ENCODE measurements at places on chromosomes 12 and 14.

GRCh38 chr12:40559865-40560264, 132.4 kb upstream of the CNTN1 start:
- no peak for DNase-seq

DNA sequence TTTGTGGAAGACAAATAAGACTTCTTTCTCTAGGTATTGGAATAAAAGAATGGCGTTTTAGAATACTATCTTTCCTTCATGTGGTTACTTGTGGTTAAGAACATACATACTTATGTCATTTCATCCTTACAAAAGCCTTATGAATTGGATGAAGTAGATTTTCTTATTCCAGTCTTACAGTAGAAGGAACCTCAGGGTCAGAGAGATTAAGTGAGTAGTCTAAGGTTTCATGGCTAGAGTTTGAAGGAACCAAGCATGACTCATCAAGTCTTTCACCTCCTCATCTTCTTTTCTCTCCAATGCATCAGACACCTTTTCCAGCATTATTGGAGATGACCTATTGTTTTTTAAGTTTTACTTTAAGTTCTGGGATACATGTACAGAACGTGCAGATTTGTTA, 92.9 kb upstream of the NEDD1 start:
- DNase-seq, result no peak

- DNase-seq, result no peak
Measured at GRCh38 chr12:26198742-26199141, 3.4 kb downstream of the SSPN start.

GRCh38 chr12:4300883-4301282, 20.1 kb upstream of the TIGAR start:
- no peak for DNase-seq

- DNase-seq, result no peak
Measured at GRCh38 chr14:71209888-71210287, 302.6 kb downstream of the PCNX1 start.

DNA sequence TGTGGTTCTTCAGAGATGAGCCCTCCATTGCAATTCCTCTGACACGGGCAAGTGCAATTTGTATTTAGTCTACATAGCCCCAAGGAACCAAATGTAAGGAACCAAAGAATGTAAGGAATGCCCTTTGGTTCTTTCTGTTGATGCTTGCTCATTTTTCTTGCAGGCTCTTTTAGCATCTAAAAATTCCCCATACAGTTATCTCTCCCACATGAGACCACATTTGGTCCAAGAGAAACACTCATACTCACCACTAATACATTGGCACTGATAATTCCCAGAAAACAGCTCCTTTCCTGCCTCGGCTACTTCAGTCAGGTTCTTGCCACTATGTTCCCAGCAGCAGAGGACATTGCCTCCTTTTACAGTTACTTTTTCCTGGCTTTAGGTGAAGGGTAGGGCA, 332.6 kb downstream of the AEBP2 start:
- no peak for DNase-seq

DNA sequence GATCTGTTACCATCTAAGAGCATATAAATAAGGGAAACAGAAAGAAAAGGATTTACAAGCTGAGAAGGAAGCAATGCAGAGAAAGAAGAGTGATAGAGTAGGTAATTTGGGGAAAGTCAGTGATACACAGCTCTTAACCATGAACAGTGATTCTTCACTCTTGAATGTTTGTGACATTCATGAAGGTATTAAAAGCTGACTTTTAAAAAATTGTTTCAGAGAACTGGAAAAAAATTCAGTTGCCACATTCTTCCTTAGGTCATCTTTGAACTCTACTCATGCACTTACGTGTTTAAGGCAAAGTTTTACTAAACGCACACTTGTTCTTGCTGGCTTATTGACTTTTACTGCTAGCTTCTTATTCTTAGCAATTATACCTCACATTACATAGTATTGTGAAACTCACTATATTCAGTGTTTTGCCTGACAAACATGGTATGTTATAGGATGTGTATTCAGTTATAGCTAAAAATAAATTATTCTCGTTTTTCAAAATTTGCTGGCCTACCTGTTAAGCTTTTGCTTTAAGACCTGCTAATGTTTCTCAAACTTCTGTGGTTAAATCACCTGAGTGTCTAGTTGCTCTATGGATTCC, 10.9 kb downstream of the HIF1A start:
- DNase-seq, result no peak

DNA sequence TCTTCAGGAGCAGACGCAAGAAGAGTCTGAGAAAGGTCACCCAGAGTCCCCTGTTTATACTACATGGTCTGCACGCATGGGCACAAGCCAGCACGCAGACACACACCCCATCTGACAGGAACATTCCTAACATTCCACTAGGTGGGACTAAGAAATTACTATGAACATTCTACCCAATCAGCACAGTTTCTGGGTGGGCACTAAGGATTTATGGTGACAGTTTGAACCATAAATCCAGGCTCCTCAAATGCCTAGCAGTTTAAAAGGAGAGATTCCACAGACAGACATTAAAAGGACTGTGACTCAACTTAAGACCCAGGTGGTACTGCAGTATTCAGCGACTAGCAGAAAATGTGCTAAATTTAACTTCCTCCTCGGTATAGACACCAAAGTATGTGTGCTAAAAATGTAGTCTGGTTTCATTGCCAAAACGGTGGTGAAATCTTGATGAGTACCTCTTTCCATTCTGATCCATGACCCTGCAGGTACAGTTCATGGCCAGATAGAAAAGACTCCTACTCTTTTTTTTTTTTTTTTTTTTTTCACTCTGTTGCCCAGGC, 16.2 kb downstream of the ABHD4 start:
- no peak for DNase-seq

DNA sequence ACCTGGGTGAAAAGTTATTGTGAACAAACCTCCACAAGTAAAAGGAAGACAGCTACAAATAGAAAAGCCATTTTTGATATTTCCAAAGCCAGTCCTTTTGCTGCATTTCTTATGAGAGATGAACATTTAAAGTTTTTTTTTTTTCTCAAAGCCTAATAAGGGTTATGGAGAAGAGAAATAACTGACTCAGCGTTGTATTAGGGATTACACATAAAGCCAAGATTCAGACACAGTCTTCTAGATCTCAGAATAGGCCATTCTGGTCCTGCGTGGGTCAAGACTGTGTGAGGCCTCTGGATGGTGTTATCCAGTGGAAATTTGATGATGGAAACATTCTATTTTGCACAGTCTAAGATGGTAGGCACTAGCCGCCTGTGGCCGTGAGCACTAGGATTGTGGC, 459.8 kb downstream of the EGLN3 start:
- DNase-seq, result no peak

DNA sequence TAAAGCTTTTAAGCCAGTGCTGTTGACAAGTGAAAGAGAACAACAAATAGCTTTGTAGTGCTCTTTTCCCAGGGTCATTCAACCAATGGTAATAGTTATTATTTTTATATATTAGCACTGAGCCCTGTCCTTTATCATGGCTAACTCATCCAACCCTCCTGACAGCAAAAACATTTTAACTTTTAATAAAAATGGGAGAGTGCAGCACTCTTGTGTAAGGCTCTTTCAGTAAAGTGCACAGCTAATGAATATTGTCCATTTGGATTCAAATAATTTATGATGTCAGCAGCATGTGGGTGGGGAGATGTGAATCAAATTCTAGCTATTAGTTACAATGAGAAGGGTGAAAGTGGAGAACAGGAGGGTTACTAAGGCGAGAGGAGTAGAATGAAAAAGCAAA, 185.7 kb downstream of the SOX5 start:
- DNase-seq, result no peak

GRCh38 chr12:14273913-14274311, 91.6 kb upstream of the ATF7IP start:
- no peak for DNase-seq

GRCh38 chr12:111558107-111558376, 41.1 kb downstream of the ATXN2 start:
- no peak for DNase-seq

GRCh38 chr14:74886001-74886400, 4.3 kb downstream of the DLST start:
- no peak for DNase-seq

DNA sequence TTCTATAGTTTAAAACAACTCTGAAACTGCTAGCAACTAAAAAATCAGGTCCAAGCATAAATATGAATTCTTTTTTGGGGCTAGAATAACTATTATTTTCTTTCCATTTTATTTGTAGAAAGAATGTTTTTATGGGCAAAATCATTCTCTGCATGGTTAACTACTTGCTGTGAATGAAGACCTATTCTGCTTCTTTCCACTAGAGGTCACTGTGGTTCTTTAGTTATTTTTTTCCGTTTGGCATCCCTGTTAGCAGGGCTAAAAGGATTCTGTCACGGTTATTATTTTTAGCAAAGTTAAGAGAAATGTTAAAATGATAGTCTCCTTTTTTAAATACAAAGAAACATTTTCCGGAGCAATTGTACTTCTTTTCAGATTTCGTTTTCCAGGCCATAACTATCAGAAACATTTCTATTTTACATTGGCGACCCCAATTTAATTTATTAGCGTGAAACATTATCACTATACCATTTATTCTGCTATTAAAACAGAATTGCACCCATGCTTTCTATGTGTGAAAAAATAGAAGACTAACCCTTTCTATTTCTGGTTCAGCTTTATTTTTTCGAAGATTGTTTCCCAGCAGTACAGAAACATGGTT, 404.8 kb downstream of the ATP23 start:
- DNase-seq, result no peak

DNA sequence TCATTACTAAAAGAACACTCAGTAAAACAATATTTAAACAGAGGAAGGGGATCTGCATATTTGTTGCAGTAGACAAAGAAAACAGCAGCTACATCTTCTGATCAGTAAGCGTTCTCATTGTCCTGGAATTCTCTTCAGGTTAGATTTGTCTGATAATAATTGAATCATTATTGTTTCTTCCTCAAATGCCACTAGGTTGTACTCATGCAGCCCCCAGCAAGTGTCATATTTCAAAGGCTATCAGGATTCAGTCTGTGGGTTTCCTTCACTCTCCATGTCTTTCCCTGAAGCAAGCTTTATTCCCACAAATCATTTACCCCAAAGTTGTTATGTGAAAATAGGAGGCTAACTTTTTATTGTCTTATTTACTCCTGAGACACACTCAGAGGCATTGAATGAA, 14.7 kb downstream of the PIK3C2G start:
- DNase-seq, result no peak

DNA sequence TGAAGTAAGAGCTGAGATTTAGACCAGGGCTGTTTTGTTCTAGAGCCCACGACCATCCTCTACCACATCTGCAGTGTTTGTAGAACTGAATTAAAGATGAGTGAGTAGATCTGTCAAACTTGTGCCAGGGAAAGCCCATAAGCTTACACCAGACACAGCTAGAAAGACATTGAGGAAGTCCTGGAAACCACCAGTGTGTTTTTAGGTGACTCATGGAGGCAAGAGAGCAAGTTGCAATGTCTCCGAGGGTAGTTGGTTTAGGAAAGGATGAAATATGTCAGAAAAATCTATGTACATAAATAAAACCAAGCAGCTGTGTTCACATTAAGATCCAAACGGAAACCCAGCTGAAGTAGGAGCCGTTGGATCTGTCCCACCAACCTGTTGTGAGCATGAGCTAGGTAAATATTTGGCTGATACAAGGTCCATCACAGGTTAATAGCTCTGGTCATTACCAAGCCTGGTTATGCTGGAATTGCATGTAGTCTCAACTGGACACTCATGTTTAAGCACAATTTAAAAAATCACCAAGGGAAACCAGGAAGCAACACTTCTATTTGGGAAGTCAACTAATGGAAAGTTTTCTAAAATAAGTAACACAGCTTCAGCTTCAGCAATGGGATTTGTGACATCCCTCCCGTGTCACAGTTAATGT, 49.9 kb upstream of the PLEKHG3 start:
- DNase-seq, result no peak

GRCh38 chr14:59869381-59870255, 958 bp downstream of the RTN1 start:
- no peak for DNase-seq

- no peak for DNase-seq
Measured at GRCh38 chr14:71523630-71524319, 408.5 kb upstream of the RGS6 start.

DNA sequence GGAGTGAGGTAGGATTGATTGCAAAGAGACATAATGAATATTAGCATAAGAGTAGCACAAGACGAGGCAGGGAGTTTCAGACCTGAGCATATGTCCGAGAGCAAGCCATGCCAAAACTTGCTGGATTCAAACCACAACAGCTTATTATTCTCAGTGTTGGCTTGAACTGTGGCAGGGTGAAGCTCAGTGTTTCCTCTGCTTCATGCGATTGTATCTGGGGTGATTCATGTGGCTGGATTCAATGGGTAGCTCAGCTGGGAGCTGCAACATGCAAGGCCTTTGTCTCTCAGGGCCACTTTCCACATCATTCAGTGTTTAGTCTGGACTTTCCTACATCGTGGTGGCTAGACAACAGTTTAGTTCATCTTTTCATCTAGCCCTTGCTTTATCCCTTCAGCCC, 22.1 kb upstream of the E2F7 start:
- no peak for DNase-seq

GRCh38 chr14:49909016-49909415, 16.1 kb downstream of the ARF6 start:
- DNase-seq, result no peak

DNA sequence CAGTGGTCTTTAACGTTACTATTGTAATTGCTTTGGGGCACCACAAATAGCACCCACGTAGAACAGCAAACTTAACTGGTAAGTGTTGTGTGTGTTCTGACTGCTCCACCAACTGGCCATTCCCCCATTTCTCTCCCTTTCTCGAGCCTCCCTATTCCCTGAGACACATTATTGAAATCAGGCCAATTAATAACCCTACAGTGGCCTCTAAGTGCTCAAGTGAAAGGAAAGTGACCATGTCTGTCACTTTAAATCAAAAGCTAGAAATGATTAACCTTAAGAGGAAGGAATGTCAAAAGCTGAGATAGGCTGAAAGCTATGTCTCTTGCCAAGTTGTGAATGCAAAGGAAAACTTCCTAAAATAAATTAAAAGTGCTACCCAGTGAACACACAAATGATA, 22.3 kb downstream of the PPP1R13B start:
- no peak for DNase-seq

- DNase-seq, result no peak
Measured at GRCh38 chr12:12985817-12986408, 14.2 kb downstream of the HEBP1 start.

DNA sequence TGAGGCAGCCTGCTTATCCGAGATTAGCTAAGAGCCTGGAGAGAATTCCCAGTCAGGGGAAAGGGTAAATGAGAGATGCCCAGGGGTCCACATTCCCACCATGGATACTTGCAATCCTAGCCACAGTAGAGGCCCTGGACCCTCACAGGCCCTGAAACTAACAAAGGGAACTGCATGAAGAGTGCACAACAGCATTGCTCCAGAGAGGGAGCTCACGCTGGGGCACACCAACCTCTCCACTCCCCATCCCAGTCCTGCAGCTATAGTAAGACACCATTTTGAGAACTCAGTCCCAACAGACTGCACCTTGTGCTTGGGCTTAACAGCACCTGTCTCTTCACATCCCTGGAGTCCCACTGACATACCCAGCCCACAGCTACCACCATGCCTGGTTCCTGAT, 30.5 kb downstream of the CEP83 start:
- DNase-seq, result no peak

Data from stimulated activated CD4-positive, alpha-beta T cell treated with anti-CD3 and anti-CD28 coated beads, Interleukin-1b, Interleukin-23, amount 100 ng/mL, for 4 hours (primary cell).